Esophagus squamous epithelium (tissue), 5 donors: ENCODE measurements at places on chromosomes 2 and 18.

- DNase-seq: no peak
Measured at GRCh38 chr2:9284521-9285297, 78.1 kb downstream of the ASAP2 start.

DNA sequence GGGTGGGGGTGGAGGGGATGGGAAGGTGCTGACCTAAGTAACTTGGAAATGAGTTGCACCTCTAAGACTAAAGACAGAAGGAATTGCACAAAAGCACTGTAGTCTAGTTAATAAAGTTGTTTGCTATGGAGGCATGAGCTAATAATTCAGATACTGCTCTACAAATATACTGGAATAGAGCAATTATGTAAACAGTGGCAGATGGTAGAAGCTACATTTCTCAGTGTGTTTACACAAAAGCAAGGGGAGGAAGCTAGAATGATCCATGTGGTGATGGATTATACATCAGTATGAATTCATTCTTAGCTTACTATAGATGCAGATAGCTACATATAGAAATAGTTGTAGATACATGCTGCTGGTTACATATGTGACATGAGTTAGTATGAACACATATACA is 27.6 kb upstream of the UBE2F start:
- no peak for DNase-seq

GRCh38 chr2:48016225-48017019 is 110.1 kb upstream of the FBXO11 start:
- no peak for DNase-seq

DNA sequence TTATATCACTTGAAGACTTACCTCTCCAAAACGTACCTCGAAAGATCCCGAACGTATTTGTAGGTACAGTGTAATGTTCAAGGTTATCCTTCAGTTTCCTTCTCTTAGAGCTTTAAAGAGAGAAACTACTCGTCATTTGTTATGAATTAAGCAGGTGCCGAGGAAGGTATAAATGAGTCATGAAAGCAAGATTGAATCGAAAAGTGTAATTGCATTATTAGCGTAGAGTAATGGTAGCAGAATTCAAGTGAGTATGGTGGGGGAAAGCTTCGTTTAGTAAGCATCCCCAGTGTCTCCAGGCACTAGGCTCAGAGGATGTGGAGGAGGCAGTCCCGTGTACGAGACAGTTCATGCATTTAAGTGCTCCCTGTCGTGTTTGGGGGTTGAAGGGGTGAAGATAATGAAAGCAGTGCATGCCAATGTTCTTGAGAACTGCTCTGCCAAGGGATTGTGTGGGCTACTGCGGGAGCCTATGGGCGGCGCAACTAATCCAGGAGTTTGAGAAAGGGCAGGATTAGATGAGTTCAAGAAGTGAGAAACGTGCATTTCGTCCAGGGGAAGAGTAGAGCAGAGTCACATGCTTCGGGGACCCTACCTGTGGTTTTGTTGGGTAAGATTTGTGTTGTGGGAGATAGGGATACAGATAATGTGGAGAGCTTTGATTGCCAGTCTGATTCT is 858 bp downstream of the POLR1B start:
- no peak for DNase-seq

DNA sequence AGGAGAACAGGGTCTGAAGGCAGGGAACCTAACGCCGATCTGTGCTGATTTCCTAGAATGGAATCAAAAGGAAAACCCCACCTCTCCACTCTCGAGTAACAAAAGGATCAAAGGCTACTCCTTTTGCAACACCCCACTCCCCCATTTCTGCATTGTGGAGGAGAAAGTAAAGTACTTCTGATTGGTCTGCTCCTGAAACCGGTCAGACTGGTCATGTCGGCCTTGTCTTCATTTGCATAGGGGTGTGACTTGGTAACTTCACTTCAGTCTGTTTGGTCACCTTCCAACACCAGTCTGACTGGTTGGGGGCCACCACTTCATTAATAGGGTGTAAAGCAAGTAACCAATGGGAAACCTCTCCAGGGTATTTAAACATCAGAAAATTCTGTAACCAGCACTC is 771.9 kb downstream of the ERBB4 start:
- DNase-seq: no peak

DNA sequence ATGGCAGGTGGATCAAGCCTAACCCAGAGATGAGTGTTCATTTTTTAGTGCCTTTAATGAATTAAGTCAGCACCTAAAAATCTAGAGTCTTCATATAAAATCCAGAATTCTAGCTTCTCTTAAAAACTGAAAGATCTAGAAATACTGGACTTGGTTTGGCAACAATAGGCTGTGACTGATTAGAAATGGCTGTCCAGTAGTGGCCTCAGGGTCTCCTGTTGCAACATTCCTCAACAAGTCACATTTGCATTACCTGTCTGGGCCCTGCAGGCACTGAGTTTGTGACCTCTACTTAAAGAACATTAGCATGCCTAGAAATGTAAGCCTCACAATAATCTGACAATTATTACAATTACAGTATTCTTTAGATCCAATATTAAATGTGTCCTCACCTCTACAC is 33.1 kb downstream of the MBD2 start:
- no peak for DNase-seq

GRCh38 chr2:186605041-186605440 is 15.2 kb downstream of the ITGAV start:
- no peak for DNase-seq

GRCh38 chr2:104577143-104577542 is 276.8 kb upstream of the POU3F3 start:
- no peak for DNase-seq

- DNase-seq: no peak
Measured at GRCh38 chr2:9518163-9518562, 37.5 kb downstream of the ADAM17 start.

DNA sequence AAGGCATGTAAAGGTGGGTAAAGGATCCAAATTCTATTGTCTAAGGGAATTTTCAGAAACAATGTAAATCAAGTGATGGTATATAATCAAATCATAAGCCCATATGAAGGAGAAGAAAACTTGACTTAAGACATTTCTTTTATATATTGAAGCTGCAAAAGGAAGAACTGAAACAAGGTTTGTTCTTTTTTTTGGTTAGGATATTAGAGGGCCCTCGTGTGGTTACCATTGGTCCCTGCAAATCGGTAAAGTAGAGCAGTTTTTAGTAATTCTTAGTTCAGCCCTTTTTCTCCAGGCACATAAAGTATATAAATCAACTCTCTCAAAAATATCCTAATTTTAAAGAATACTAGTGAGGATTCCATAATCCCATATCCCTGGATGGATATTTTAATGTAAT is 105.6 kb upstream of the STK17B start:
- DNase-seq: no peak

- DNase-seq: no peak
Measured at GRCh38 chr2:3651691-3652648, 6.0 kb upstream of the ALLC start.

- peak; percentile 18 for DNase-seq
Measured at GRCh38 chr2:25161055-25161781, 7.2 kb downstream of the POMC start.

- DNase-seq: no peak
Measured at GRCh38 chr2:55123851-55124269, 73.6 kb upstream of the RTN4 start.

- DNase-seq: no peak
Measured at GRCh38 chr2:209348433-209348832, 75.4 kb upstream of the MAP2 start.

DNA sequence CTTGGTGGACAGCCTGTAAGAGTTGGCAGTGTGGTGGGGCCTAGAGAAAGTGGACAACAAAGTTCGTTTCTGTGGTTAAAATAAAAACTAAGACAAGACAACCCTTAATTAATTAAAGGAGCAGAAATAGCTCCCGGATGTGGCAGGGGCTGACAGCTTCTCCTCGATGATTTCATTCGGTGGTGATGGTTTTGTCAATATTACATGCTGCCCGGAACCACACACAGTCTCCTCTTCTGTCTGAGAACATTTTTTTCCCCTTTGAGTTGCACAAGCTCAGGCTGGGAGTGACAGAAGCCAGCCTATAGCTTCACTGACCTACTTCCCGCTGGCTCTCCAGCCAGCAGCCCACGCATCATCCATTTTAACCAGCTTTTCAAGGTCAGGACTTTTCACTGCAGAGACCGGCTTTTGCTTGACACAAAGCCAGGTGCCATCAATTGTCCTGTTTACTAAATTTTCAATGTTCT is 378.8 kb downstream of the SLC4A3 start:
- DNase-seq: no peak

DNA sequence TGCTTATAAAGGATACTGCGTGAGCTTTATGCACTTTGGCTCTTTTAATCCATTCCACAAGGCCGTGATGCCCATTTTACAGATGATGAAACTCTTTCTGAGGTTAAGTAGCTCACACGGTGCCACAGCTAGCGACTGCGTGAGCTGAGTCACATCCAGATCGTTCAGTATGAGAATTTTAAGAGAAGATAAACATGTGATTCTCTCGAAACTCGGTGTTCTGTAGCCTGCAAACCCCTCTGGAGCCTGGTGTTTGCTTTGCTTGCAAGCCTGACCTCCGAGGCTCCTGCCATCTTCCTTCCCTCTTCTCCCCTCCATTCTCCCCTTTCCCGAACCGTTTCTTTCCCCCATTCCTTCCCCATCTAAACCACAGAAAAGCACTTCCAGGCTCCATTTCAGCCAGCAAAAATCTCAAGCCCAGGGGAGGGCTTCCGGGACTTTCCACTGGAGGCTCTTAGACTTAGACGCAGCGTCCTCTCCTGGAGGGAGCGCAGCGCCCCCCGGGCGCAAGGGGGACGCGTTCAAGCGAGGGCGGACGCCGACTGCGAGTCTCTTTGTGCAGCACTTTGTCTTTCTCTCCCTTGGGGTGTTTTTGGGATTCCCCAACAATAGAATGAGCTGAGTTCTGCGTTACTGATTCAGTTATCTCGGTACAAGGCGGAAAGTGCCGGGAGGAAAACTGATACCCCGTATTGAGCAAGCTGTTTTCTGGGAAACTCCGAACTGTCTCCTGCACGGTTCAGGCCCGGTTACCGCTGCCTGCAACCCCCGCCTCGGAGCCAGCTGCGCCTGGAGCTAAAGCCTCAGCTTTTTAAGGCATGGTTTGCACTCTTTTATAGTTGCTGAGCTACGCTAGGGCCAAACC is 38.0 kb downstream of the CYP1B1 start:
- no peak for DNase-seq

GRCh38 chr2:120231974-120232635 is 8.9 kb upstream of the TMEM185B start:
- DNase-seq: no peak

GRCh38 chr2:46381263-46381849 is 84.1 kb downstream of the EPAS1 start:
- DNase-seq: no peak

GRCh38 chr2:222024932-222025880 is 273.6 kb downstream of the PAX3 start:
- no peak for DNase-seq

DNA sequence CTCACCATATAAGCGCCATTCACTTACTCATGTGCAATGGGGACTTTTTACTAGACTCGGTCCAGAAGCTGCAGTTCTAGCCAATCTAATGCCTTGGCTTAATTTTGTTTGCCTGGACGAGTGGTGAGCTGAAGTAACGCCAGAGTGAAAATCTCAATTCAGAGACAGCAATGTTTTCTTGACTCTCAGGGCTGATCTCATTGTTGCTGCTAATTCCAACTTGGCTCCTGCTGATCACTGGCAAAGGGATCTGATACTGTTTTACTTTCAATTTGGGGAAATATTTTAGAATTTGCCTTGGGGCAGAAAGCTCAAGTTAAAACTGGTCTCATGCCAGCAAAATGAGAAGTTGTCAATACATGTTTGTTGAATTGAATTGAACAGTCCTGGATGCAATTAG is 906.6 kb upstream of the CDH2 start:
- no peak for DNase-seq

DNA sequence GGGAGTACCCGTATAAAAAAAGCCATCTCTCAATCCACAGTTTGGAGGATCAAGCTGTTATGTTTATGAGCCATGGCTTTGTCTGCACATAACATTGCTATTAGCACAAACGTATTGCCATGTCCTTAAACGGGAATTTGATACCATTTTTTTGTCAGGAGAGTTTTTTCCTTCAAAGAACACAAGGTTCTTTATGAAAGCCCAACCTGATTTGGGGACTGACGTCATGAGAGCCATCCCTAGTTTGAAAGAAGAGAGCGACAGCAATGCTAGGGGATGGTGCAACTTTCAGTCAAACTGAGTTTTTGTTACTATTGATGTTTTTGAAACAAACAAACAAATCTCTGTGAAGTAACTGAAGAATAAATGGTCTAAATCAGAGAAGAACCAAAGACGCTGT is 376.6 kb downstream of the EIPR1 start:
- DNase-seq: no peak

GRCh38 chr2:75582840-75583239 is 22.1 kb upstream of the EVA1A start:
- DNase-seq: no peak

DNA sequence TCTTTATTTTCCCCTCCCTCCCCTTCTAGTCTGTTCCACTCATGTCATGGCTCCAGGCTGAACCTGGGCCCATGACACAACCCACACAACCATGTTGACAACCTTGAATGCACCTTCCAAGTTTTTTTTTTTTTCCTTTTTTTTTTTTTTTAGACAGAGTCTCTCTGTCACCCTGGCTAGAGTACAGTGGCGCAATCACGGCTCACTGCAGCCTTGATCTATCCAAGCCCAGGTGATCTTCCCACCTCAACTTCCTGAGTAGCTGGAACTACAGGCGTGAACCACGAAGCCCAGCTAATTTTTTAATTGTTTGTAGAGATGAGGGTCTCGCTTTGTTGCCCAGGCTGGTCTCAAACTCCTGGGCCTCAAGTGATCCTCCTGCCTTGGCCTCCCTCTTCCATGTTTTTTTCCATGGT is 21.9 kb upstream of the ROCK2 start:
- DNase-seq: no peak

GRCh38 chr2:232693344-232693743 is 3.8 kb upstream of the GIGYF2 start:
- DNase-seq: no peak

GRCh38 chr2:226991663-226992062 is 155.8 kb downstream of the RHBDD1 start:
- DNase-seq: no peak

DNA sequence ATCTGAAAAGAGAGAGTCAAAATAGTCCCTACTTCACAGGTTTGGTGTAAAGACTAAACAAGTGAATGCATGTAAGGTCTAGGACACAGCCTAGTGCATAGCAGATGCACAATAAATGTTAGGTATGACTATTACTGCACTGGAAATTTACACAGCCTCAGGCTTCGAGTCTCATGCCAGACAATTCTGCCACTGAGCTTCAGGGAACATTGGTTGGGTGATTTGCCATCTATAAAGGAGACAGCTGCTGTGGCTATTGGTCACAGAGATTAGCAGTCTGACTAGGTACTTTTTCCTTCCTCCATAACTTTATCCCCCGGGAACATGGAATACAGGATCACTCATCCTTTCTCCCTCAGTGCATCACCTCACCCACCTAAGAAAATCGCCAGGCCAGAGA is 89.2 kb downstream of the FAM124B start:
- DNase-seq: no peak

- no peak for DNase-seq
Measured at GRCh38 chr18:8424917-8425725, 184.1 kb upstream of the RAB12 start.
